ENCODE measurements at places on chromosomes 4 and X.

DNA sequence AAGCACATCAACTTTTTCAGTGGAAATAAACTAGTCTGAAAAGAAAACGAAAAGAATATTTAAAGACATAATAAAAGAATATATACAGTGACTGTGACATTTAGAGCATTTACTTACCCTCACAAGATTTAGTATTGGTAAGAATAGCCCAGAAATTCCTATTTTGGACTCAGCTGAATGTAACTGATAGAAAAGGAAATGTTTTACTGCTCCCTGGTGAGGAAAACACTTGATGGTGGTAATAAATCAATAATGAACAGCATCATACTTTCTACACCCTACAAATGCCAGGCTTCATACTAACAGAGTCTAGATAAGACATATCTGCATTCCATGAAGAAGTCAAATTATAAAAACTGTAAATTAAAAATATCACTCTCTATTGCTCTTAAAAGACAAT, 753.5 kb upstream of the PCDH10 start:
- no peak for DNase-seq

DNA sequence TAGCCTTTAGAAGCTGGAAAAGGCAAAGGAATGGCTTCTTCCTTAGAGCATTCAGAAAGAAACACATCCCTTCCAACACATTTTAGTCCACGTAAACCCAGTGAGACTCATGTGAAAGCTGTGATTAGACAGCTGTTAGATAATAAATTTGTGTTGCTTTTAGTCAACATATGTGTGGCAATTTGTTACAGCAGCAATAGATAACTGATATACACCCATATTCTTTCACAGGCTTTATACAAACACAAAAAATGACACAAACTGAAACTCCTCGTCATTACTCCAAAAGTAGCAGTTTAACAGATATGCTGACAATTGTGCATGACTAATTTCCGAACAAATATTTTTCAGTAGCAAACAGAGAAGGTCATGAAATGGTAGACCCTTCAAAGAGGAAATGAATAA, 65.3 kb downstream of the ANTXR2 start:
- no peak for DNase-seq

DNA sequence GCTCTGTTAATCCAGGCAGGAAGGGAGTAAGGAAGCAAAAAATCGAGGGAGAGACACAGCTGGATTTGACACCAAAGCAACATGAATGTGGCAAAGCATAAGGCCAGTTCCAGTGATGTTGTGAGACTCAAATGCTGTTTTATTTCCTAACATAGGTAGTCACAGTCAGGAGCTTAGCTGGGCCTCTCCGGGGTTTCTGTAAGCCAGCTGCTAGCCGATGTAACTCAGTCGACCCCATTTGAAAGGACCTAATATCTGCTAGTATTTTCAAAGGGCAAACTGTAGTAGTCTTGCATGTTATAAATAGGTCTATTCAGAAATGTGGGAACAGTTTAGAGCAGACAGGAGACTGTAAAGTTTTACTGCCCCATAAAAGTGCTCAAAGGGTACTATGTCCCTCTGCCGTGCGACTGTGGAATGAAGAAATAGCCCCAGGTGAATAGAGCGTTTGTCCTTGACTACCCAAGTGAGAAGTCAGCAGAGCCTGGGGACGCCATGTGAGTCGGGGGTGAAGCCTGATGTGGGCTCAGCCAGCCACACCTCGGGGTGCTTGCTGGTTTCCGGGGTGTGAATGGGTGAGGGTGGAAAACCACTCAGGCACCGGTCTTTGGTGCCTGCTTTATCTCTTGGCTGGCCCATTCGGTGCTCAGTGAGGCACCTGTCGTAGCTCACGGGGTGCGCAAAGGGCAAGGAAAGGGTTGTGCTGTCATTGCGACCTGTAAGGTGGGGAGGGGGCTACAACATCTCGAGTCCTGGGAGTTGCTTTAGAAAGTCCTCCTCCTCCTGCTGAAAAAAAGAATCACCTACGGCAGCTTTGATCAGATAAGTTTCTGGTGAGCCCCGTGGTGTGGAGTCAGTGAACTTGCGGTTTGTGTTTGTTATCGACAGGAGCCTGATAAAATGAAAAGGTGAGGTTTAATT, 745 bp downstream of the TRIM2 start:
- peak; percentile 53 for DNase-seq

DNA sequence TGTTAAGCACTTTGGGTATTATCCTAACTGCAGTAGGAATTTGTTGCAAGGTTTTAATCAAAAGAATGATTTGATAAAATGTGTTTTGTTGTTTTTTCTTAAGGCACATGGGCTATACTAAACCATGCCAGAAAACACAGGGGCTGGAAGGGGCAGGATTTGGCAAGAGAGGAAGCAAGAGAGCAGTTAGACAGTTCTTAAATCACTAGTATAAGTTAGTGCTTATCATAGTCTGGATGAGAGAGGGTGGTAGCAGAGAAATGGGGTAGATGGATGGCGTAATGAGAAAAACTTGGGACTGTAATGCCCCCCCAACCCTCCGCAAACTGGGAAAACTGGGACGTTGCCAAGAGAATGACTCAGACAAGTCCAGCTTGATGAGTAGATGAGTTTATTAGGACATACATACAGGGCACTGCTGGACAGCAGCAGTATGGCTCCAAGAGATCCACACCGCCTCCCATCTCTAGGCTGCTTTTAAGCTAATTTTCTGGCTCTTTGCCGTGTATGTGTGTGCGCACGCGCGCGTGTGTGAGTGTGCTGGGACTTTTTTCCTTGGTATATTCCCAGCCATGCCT, 151.5 kb downstream of the PDLIM5 start:
- DNase-seq: no peak

GRCh38 chrX:25288676-25289075, 272.9 kb upstream of the ARX start:
- DNase-seq: no peak

DNA sequence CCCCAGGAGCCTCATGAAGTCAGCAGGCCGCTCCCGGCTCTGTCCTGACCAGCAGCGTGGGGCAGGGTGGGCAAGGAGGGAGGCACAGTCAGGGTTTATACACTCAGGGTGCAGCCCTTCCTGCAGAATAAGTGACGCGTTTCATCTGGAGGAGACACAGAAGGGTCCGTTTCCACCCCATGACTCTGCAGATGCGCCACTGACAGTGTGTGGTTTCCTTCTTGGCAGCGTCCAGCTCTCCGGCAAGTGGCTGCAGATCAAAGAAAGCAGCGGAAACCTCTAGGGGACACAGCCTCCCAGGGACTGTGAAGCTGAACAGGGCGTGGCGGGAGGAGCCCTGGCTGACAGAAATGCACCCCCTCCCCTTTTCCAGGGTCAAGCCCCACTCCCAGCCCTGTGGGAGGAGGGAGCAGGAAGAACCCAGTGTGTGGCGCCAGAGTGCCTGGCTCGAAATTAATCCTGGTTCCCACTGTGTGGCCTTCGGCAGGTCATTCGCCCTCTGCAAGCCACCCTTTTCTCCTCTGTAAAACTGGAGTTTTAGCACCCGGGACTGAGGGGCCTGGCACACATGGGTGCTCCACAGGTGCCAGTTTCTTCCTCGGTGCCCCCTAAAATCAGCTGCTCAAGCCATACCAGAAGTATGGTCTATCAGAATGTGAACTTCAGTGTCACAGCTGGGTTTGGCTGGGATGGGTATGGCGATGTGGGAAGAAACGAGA, 17.3 kb upstream of the TBC1D14 start:
- no peak for DNase-seq

- no peak for DNase-seq
These were observed 38.9 kb downstream of the IGFBP7 start for GRCh38 chr4:57071326-57071725.

DNA sequence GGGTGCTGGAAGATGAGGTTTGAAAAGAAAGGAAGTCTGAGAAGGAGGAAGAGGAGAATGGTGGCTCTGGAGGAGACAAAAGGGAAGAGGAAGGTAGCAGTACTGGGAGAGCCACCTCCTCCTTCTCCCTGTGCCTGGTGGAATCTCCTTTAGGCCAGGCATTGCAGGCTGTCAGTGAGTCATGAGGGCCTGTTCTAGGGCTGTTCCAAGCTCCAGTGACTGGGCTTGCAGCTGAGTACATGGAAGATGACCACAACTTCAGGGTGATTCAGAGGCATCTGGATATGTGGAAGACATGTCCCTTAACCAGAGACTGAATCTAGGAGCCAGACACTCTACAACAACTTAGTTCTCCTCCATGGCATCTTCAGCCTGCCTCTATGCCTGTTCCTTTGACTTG, 107.8 kb downstream of the EFNB1 start:
- no peak for DNase-seq

DNA sequence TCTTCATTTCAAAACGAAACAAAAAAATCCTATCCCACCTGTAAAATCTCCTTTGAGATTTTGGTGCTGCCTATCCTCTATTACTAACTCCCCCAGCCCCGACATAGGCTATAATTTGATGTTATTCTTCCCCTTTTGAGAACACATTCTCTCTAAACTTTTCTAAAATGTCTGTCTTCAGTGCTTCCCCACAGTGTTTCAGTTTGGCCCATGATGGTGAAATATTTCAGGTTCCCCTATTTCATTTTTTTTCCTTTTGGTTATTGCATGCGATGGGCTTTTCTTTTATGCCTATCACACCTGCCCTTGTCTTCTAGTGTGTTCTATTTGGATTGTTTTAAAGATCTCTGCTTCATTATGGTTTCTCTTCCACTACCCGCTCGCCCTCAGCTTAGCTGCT, 14.7 kb downstream of the BCORL1 start:
- DNase-seq: no peak

DNA sequence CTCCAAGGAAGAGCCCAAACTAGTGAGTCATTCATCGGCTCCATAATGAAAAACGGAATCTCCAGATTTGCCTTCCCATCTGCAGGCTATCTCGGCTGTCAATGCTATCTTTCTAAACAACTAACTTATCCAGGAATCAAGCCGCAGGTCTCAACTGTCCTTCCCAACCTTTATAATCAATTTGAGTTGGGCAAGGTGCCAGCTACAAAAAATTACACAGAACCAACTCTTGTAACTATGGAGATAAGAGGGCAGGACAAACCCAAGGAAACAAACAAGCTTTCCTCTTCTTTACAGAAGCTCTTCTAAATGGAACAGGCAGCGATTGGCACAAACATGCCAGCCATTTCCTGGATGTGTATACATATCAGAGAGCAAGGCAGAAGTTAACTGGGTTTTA, 61.2 kb upstream of the RAI2 start:
- DNase-seq: no peak

DNA sequence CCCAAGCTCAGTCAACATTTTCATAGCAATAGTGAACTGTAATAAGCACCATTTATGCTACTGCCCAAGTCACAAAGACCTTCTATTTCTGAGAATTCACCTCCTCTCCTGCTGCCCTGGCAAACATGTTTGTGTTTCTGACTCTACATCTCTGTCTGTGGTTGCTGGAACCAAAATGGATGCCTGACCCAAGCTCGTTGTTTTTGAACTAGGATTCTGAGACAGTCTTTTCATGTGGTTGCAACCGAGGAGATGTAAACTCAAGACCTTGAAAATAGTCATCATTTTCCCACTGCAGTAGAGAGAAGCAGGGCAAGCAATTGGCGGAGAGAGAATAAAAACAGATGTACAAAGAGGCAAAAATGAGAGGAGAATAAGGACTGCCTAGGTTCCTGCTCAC, 160.2 kb downstream of the RAB28 start:
- DNase-seq: no peak

DNA sequence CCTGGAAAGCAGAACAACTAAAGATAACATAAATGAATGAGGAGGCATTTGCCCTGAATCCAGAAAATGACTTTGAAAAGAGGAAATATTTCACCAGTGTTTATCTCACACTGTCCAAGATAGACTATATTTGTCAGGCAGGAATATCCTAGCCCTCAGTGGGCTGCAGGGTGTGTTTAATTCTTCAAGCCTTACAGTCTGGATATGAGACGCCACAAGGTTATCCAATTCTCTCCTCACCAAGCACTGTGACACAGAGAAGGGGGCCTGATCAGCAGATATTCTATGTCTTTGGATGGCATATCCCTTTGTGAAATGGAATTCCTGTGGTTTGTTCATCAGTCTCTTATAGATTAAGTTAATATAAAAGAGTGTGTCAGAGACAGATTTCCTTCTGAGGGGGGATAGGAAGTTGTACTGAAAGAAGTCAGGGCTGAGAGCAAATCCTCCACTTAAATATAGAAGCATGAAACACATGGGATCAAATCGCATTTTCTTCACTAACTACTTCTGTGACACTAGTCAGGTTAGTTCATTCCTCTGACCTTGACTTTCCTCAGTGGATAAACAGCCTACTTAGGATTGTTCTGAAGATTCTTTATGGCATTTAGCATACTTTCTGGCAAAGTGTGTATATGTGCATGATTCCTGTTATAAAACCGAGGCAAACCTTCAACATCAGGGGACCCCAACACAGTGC, 6.8 kb upstream of the G3BP2 start:
- no peak for DNase-seq
